Activated CD4-positive, alpha-beta T cell treated with anti-CD3 and anti-CD28 coated beads, Interleukin-10, Interleukin-2, amounts not matched to agents 100 ng/mL and 50 ng/mL, durations not matched to agents 16 hours and 8 hours (primary cell): ENCODE measurements at places on chromosomes 7 and 10.

DNA sequence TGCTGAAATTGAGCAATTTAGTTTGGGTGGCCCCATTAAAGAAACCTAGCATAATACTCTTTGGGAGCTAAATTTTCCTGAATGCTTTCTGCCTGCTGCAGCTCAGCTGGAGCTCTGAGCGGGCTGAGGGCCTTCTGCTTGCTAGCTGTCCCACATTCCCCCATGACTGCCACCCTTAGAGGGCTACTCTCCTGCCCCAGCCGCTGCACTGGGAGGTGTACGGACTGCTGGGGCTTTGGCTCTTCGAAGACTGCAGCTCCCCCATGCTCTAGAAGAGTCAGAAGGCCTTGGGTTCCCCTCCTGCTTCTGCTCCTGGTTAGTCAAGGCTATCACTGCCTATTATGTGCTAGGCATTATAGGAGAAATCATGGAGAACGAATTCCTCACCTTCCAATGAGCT, 31.5 kb downstream of the BLVRA start:
- no peak for DNase-seq

DNA sequence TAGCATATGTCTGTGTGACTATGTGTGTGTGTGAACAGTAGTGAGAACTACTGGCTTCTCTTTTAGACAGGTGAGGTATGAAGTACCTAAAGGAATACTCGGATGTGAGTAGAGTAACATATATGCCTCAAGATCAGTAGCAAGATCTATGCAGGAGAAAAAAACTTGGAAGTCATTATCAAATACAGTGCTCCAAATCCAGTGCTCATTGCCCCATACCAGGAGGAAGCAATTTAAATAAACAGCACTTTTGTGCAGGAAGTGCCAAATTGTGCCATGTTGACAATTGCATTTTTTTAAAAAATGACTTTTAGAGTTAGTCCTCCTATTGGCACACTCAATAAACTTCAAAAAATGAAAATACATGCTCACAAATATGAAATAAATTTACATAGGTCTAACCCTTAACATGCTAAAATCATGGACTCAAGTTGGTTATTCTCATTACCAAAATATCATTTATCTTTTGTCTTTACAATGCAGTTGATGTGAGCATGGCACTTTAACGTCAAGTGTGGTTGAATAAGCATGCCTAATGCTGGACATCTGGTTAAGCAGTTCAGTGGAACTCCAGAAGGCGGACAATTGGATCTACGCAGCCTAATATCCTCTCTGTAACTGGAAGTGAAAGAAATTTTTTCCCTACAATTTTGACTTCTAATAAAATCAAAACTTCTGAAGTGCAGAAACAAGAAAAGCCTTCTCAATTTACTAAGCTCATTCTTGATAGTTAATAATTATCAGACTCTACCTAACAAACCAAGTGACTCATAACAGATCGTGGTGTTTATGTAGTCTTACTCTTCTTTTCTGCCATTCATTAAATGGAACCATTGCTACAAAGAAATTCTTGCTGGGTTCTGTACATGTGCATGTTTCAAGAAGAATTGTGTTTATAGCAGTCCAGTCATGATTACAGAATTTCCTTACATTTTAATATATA, 195.2 kb downstream of the MDFIC start:
- no peak for DNase-seq

DNA sequence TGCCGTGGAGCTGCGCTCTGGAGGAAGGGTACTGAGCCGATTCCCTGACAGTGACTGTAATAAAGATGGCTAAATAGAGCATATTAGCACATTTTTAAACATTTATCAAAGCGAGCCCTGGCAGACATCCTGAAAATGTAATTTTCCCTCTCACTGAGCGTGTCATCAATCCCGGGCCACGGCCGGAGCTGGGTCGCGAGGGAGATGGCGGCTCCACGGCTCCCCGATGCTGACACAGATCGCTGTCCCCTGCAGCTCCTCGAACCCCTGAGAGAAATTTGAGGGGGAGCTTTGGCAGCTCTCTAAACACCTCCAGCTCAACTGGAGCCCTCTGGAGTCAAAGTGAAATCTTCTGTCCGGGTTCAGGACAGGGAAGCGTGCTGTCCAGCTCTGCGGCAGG, 44.9 kb upstream of the ADGRA1 start:
- DNase-seq = no peak

GRCh38 chr10:17385066-17385465, 69.3 kb downstream of the ST8SIA6 start:
- DNase-seq = no peak

- DNase-seq = no peak
Observed at GRCh38 chr10:54372179-54372578, 428.9 kb downstream of the PCDH15 start.

- no peak for DNase-seq
Observed at GRCh38 chr10:13767676-13768178, 181.0 kb downstream of the PRPF18 start.

DNA sequence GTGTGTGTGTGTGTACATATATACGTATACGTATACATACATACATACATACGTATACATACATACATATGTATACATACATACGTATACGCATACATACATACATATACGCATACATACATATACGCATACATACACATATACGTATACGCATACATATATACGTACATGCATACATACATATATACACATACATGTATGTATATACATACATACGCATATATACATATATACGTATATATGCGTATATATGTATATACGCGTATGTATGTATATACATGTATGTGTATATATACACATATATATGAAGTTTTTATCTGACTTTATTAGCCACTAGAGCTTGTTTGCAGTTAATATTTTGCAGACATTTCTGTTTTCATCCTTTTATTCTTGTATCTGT, 63.3 kb downstream of the TBC1D12 start:
- no peak for DNase-seq

DNA sequence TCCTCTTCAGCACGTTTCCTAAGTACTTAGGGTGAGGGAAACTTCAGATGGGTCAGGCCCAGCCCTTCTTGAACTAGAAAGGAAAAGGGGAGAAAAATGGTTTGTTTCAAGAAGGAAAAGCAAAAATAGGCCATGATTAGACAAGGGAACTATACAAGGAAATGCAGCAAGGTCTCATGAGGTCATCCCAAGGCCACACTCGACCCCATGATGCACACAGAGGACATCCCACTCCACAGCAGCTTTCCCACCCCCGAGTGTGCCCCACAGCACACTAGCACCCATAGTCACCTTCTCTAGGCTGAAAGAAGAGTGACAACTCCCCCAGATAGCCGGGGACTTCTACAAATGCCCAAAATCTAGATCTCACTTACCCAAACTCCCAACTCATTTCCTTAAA, 173.4 kb downstream of the FAM107B start:
- DNase-seq = no peak
